AG04450 (cell line): ENCODE measurements at places on chromosomes 2 and 18. TPM values are rescaled to one million over a fixed set of nuclear protein-coding genes. Genes with fewer than 3 reads are reported as not detected.

GNLY gene
- polyA plus RNA-seq, result not detected in 2 replicates

CELF4 gene
- not detected in 2 replicates for polyA plus RNA-seq

UGT1A3 gene
- not detected in 2 replicates for polyA plus RNA-seq

SP9 gene
- not detected in 2 replicates for polyA plus RNA-seq

C2orf81 gene
- 0.16 TPM in 2 replicates for polyA plus RNA-seq

SLC9A4 gene
- polyA plus RNA-seq, result not detected in 2 replicates

EVA1A gene
- polyA plus RNA-seq, result 22.8 and 32.5 TPM in 2 replicates

AQP12A gene
- polyA plus RNA-seq, result not detected in 2 replicates

FBXO41 gene
- polyA plus RNA-seq, result 2.5 and 2.7 TPM in 2 replicates

GPAT2 gene
- 0.10 TPM in 1 of 2 replicates, not detected in the other for polyA plus RNA-seq

OBSL1 gene
- 35.5 and 46.8 TPM in 2 replicates for polyA plus RNA-seq

KCNG2 gene
- polyA plus RNA-seq, result 0.38 and 0.57 TPM in 2 replicates

CERKL gene
- 0.09 TPM in 1 of 2 replicates, not detected in the other for polyA plus RNA-seq

FAM98A gene
- 145 and 156 TPM in 2 replicates for polyA plus RNA-seq

CYP27A1 gene
- polyA plus RNA-seq, result 25.6 and 31.0 TPM in 2 replicates

NPPC gene
- not detected in 2 replicates for polyA plus RNA-seq

CLEC4F gene
- not detected in 2 replicates for polyA plus RNA-seq

SLC30A3 gene
- polyA plus RNA-seq, result 0.04 and 0.07 TPM in 2 replicates

IL18R1 gene
- 2.0 and 2.5 TPM in 2 replicates for polyA plus RNA-seq

VWC2L gene
- polyA plus RNA-seq, result 0.04 TPM in 1 of 2 replicates, not detected in the other

DAW1 gene
- 0.12 and 0.25 TPM in 2 replicates for polyA plus RNA-seq

TDRD15 gene
- not detected in 2 replicates for polyA plus RNA-seq

SKA1 gene
- 3.5 and 6.2 TPM in 2 replicates for polyA plus RNA-seq

IDH1 gene
- polyA plus RNA-seq, result 111 and 148 TPM in 2 replicates

MYO7B gene
- 0.02 TPM in 1 of 2 replicates, not detected in the other for polyA plus RNA-seq

CNDP1 gene
- polyA plus RNA-seq, result not detected in 2 replicates

SIX3 gene
- polyA plus RNA-seq, result not detected in 2 replicates

CACNB4 gene
- polyA plus RNA-seq, result 0.19 and 0.22 TPM in 2 replicates

TGIF1 gene
- polyA plus RNA-seq, result 60.6 and 61.1 TPM in 2 replicates

CCDC102B gene
- polyA plus RNA-seq, result 4.0 and 4.6 TPM in 2 replicates
